Activated naive CD4-positive, alpha-beta T cell (primary cell): ENCODE measurements at places on chromosomes 2 and 18.

DNA sequence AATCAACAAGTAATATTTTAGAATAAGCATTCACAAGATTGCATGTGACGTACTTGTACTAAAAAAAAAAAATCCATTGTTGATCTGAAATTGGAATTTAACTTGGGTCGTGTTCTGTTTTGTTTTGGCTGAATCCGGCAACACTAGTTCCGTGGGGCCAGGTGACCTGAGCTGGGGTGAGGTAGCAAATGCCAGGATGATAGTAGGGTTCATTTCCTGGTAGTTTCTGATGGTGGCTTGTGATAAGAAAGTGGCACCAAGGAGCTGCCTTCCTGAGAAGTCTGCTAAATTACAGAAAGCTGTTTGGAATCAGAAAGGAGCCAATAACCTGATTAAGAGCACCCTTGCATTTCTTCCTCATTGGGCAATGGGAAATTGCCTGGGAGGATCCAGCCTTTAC is 126.4 kb upstream of the DLX2 start:
- no peak for DNase-seq

DNA sequence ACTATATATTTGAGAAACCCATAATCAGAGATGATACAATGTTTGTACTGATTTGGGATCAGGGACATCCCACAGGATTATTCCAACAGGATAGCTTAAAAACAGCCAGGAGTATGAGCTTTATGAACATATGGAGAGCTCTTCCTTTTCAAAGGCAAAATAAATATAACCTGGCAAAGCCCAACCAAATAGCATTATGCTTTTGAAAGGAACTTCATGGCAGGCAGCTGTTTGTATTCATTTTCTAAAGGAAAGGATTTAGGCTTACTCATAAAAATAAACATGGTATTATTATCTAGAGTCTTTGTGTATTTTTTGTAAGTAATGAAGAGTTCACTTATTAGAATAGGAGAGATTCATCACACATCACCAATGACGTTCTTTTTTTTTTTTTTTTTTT is 44.4 kb downstream of the CCDC195 start:
- no peak for DNase-seq

- no peak for DNase-seq
Observed at GRCh38 chr2:224646242-224646846, 61.2 kb upstream of the CUL3 start.

DNA sequence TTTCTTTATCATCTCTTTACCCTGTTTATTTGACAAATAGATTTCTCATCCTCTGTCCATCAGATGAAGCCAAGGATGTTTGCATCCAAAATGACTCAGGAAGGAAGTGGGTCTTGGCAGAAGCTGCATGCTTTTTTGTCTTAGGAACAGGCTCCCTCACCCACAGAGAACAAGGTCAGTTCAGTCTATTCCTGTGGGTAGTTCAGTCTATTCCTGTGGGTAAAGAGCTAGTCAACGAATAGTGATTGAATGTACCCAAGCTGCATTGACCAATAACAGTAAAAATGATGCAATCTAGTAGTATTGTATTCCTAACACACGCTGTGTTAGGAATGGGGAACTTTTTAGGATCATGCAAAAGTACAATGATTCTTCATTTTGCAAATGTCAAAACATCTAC is 290.8 kb upstream of the TANK start:
- DNase-seq, result no peak

GRCh38 chr2:149744865-149745264 is 157.3 kb upstream of the MMADHC start:
- DNase-seq, result no peak

DNA sequence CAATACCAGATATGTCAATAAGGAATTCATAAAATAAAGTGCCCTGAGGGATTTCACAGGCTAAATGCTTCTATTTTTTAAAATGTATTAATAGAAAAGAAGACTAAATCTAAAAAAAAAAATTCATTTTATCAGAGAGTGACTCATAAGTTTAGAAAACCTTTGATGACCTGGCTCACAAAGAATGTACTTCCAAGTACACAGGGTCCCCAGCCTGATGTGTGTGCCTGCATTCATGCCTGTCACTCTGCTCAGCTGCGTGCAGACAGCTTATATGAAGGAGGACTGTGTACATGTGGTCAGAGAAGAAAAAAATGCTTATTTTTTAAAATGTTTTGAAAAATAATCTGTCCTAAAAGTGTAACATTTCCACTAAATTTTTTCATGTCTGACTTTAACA is 3.0 kb upstream of the CPS1 start:
- no peak for DNase-seq

DNA sequence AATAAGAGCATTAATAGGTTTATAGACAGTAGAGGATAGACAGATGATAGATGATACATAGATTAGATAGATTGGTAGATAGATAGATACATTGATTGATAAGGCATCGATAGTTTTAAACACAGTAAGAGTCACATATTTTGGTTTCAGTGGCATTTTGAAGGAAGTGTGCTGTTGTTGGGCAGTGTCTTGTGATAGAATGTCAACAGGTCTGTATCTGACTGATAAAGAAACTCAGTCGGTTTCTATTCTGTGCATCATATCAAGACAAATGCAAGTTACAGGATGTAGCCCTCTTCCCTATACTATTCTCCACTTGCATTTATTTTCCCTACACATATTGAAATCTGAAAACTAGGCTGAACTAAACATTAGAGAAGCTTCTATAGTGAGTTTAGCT is 1229.0 kb upstream of the ZEB2 start:
- no peak for DNase-seq

DNA sequence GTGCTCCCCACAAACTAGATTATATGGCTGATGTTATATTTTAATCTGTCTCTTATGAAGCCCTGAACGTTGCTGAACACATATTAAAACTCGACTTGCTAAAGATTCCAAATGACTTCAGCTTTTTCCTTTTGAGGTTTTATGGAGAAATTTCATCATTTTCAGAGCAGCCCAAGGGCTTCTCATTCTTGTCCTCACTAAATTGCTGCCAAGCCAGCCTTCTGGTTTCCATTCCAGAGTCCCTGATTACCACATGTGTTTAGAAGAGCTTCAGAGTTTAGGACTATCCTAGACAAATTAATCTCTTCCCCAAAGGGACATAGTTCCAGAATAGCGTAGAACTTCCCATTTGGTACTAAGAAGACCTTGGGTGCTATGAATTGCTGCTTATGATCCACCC is 77.8 kb upstream of the CCDC195 start:
- no peak for DNase-seq

- no peak for DNase-seq
Observed at GRCh38 chr2:143420313-143420712, 291.1 kb downstream of the ARHGAP15 start.

GRCh38 chr2:168494190-168494711 is 38.2 kb downstream of the CERS6 start:
- no peak for DNase-seq

DNA sequence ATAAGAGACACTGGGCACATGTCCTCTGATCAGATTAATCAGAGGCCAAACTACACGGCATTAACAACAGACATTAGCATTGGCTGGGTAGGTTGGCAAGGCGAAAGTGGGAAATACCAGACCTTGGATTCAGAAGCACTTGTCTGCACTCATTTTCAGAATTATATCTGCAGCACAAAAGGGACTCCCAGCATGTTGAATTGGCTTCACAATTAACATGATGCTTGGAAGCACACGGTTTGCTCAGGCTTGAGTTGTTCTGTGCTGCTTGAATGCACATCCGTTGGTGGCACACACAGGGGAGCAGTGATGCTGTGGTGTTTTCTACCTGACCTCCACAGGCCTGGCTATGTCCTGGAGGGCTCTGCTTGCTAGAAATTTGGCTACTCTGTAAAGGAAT is 83.9 kb downstream of the ACTR3 start:
- DNase-seq, result no peak

- no peak for DNase-seq
Observed at GRCh38 chr2:50858156-50858555, 173.8 kb downstream of the NRXN1 start.

DNA sequence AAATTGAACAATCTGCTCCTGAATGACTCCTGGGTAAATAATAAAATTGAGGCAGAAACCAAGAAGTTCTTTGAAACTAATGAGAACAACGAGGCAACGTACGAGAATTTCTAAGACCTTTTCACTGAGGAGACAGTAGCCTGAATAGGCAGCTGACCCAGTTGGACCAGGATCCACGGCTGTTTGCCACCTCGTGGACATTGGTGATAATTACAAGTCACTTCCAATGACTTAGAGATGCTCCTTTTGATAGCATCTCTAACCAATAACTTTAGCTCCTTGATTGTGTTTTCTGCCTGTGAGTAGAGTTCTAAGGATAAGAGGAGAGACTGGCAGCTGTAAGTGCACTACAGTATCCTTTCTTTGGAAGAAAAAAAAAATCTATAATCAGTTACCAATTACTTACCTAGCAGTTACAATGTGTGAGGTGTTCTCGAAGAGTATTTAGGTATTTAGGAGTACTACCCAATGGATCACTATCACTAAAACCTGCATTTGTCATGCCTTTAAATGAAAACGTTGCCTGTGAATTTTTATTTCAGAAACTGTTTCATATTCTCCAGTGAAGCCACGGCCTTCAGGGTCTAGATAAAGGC is 31.3 kb upstream of the CNTNAP5 start:
- no peak for DNase-seq

- no peak for DNase-seq
Observed at GRCh38 chr2:192159208-192159607, 35.5 kb downstream of the TMEFF2 start.

GRCh38 chr18:77000527-77000926 is 132.1 kb downstream of the MBP start:
- peak; percentile 2 for DNase-seq
